Fibroblast of villous mesenchyme (primary cell): ENCODE measurements at places on chromosomes 7 and 10. TPM values are rescaled to one million over a fixed set of nuclear protein-coding genes. Genes with fewer than 3 reads are reported as not detected.

DNA sequence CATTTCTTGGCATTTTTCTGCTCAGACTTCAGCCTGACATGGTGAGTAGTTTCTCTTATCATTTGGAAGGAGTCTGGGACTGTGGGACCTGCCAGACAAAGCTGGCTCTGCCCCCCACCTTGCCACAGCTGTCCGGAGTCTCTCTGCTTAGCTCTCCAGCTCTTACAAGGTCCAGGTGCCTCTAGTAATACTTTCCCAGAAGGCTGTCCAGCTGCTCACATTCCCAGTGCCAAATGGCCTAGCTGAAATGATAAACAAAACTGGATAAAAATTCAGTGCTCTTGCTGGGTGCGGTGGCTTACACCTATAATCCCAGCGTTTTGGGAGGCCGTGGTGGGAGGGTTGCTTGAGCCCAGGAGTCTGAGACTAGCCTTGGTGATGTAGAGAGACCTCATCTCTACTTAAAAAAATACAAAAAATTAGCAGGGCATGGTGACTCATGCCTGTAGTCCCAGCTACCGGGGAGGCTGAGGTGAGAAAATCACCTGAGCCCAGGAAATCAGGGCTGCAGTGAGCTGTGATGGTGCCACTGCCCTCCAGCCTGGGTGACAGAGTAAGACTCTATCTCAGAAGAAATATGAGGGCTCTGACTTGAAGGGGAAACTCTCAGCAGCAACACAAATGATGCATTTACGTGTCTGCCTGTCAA lies 86.8 kb downstream of the C10orf90 start:
- DNase-seq, result no peak

GRCh38 chr10:19683960-19684359 lies 132.3 kb upstream of the PLXDC2 start:
- DNase-seq, result peak; percentile 51

The SFXN3 gene
- total RNA-seq, result 81.6 and 97.0 TPM in 2 replicates

GRCh38 chr7:18894155-18894554 lies 223.3 kb downstream of the TWIST1 start:
- no peak for DNase-seq

DNA sequence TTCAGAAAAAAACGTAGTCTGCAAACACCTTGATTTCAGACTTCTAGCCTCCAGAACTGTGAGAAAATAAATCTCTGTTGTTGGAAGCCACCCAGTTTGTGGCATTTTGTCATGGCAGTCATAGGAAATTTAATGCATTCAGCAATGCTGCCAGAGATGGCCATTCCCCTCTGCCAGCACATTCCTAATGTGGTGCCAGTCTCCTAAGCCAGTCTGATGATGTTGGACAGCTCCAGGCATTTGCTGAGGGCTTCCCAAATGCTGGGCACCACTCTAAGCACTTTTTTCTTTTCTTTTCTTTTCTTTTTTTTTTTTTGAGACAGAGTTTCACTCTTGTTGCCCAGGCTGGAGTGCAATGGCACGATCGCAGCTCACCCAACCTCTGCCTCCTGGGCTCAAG lies 666.7 kb upstream of the C7orf33 start:
- DNase-seq, result no peak

The SORCS3 gene
- total RNA-seq, result not detected in 2 replicates

GRCh38 chr10:60511477-60512229 lies 122.0 kb upstream of the ANK3 start:
- peak; percentile 4 for DNase-seq

DNA sequence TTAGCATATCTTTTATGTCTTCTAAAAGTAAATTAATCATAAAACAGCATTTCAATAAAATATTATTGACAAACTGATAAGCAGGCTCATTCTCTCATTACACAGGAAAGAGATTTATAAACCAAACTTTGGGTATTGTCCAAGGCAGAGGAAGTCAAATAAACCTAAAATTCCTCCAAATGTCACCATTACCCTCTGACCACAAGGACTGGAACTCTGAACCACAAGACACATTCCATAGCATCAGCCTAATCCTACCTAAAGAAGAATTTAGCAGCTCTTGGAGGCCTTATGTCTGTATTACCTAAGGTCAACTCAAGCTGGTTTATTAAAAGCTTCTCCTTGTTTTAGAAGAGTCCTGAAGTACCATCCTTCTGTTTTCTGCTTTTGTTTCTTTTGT lies 82.4 kb upstream of the SLC13A1 start:
- peak; percentile 17 for DNase-seq

- peak; percentile 73 for DNase-seq
Observed at GRCh38 chr7:20310963-20311742, 19.5 kb upstream of the ITGB8 start.

GRCh38 chr10:113979409-113979808 lies 64.3 kb upstream of the ADRB1 start:
- no peak for DNase-seq

The FAM237B gene
- total RNA-seq, result not detected in 2 replicates

- DNase-seq, result peak; percentile 21
Observed at GRCh38 chr10:19704544-19704943, 111.7 kb upstream of the PLXDC2 start.

The ANKRD2 gene
- 0.32 and 0.86 TPM in 2 replicates for total RNA-seq

The WNT2 gene
- 56.1 and 140 TPM in 2 replicates for total RNA-seq

DNA sequence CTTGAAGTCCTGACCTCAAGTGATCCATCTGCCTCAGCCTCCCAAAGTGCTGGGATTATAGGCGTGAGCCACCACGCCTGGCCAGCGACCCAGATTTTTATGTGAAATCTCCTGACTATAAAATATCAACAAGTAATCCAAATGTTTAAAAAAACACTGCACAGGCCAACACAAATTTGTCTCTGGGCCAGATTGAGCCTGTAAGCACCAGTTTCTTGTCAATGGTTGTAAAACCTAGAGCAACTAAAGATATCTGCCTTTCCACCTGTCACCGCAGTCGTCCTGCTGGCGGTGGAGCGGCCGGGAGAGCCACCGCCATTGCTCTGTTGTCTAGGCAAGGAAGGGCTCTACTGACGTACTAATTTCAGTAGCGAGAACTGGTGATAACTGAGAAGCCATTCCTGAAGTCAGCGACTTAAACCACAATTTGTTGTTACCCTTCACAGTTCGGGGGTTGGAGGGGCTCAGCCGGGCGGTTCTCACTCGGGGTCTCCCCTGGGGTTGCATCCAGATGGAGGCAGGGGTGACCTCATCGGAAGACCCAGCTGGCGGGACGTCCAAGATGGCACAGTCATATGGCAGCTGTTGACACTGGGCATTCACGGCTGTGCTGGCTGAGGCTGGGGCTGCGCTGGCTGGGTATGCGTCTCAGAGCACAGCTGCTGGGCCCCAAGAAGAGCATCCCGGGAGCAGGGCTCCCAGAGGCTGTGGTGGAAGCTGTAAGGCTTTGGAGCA lies 55.2 kb upstream of the PDGFA start:
- DNase-seq, result peak; percentile 28

DNA sequence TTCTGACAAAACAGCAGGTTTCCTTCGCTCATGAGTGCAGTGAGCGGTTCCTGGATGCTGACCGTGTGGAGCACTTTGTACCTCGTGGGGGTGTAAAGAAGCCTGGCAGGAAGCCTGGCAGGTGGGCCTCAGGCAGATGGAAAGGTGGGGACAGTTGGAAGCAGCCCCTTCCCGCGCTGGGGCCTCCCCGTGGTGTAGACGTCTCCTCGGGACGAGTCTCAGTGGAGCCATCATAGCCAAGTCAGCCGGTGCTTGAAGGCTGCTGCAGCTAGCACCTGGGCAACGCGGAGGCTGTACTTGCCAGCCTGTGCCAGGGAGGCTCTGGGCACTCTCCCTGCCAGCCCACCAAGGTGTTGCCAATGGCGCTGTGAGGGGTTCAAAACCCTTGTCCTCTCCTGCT lies 154.5 kb downstream of the WDR37 start:
- DNase-seq, result no peak

DNA sequence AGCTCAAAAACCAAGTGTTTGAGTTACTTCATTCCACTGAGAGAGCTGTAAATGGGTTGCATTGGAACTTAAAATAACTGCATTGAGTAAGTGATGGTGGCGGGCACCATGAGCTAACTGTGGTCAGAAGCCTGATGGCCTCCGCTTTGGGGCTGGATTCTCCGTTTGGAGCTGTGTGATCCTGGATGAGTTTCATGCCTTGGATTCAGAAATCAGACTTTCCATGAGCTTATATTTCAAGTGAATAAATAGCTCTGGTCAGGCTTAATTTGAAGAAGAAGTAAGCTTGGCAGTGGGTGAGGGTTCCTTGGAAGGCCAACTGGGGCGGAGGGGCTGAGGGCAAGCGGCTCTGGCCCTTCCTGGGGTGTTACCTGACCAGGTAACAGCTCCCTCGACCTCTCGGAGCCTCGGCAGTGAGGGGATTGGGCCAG lies 5.6 kb downstream of the HTRA1 start:
- no peak for DNase-seq

GRCh38 chr10:27759483-27760272 lies 14.1 kb upstream of the MKX start:
- DNase-seq, result no peak

GRCh38 chr10:73875139-73875475 lies 752 bp upstream of the CAMK2G start:
- no peak for DNase-seq

The IFIT1B gene
- under 0.01 TPM in 1 of 2 replicates, not detected in the other for total RNA-seq
